CD4-positive, alpha-beta T cell (primary cell): ENCODE measurements at places on chromosomes 6 and 20. TPM values are rescaled to one million over a fixed set of nuclear protein-coding genes. Genes with fewer than 3 reads are reported as not detected.

GRCh38 chr20:49664612-49665313 is 48.9 kb downstream of the B4GALT5 start:
- H3K36me3 ChIP-seq, result no peaks in the 10 kb centered on the region
- DNase-seq, result no peak
- no peak overlapping the region for H3K27ac ChIP-seq
- no peak overlapping the region for H3K4me3 ChIP-seq

GRCh38 chr6:124982669-124983068 is 20.4 kb downstream of the RNF217 start:
- H3K4me3 ChIP-seq, result no peak overlapping the region
- H3K27me3 ChIP-seq, result peaks cover 6% of the 10 kb centered on the region
- no peaks in the 10 kb centered on the region for H3K36me3 ChIP-seq
- H3K27ac ChIP-seq, result no peak overlapping the region

Gene LY6G6C
- total RNA-seq, result not detected

DNA sequence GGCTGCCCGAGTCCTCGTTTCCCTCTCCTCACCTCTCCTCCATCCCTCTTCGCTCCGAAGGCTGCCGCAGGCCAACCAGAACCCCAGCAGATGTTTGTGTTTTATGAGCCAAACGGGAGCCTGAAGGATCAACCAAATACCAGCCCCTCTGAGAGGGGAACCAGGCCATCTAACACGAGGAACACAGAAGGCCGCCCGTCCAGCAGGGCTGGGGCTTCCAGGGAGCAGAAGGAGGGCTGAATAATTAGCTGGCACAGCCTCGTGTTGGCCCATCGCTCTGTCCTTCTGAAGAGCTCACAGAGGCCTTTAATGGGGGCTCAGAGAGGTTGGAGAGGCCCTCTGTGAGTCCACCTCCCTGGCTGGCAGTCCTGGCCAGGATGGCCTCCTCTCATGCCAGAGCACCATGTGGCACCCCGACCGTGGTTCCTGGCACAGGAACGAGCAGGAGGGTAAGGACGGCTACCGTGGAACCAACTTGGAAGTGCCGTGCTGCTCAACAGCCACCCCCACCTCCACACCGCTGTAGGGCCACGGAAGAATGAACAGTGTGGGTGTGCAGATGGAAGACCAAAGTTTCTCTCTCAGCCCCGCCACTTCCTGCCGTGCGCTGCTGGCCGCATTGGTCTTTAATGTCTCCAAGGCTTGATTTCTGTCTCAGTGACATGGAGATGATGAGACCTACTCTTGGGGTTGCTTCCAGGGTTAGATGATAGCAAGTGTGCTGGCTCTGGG is 155.2 kb downstream of the SCML4 start:
- H3K36me3 ChIP-seq, result no peaks in the 10 kb centered on the region
- DNase-seq, result peak; percentile 21
- H3K27me3 ChIP-seq, result no peaks in the 10 kb centered on the region
- H3K4me3 ChIP-seq, result no peak overlapping the region
- H3K27ac ChIP-seq, result no peak overlapping the region

- no peaks in the 10 kb centered on the region for H3K27me3 ChIP-seq
- H3K4me1 ChIP-seq, result peaks cover 5% of the 10 kb centered on the region
- peak; percentile 56 for DNase-seq
- H3K36me3 ChIP-seq, result no peaks in the 10 kb centered on the region
- H3K27ac ChIP-seq, result no peak overlapping the region
Observed at GRCh38 chr6:26304797-26305640, 60.0 kb upstream of the BTN3A2 start.
